ENCODE measurements at places on chromosomes 4 and X.

GRCh38 chrX:105972690-105973386 is 65.7 kb downstream of the SERPINA7 start:
- DNase-seq = no peak
- H3K27me3 ChIP-seq = no peaks in the 10 kb centered on the region
- no peak overlapping the region for H3K4me3 ChIP-seq
- H3K27ac ChIP-seq = no peak overlapping the region

GRCh38 chrX:25219480-25219879 is 203.7 kb upstream of the ARX start:
- no peak overlapping the region for H3K27ac ChIP-seq
- H3K4me1 ChIP-seq = no peaks in the 10 kb centered on the region

- no peaks in the 10 kb centered on the region for H3K27me3 ChIP-seq
- H3K4me3 ChIP-seq = peak overlapping the region; percentile 96
- no peaks in the 10 kb centered on the region for H3K36me3 ChIP-seq
- peak overlapping the region; percentile 96 for H3K27ac ChIP-seq
- DNase-seq = no peak
- peaks cover 13% of the 10 kb centered on the region for H3K4me1 ChIP-seq
Measured at GRCh38 chr4:108649863-108650211, 562 bp upstream of the OSTC start.

GRCh38 chr4:164095313-164096110 is 601.0 kb downstream of the TMA16 start:
- no peak overlapping the region for H3K4me3 ChIP-seq
- H3K27ac ChIP-seq = no peak overlapping the region
- DNase-seq = no peak
- H3K4me1 ChIP-seq = no peaks in the 10 kb centered on the region

DNA sequence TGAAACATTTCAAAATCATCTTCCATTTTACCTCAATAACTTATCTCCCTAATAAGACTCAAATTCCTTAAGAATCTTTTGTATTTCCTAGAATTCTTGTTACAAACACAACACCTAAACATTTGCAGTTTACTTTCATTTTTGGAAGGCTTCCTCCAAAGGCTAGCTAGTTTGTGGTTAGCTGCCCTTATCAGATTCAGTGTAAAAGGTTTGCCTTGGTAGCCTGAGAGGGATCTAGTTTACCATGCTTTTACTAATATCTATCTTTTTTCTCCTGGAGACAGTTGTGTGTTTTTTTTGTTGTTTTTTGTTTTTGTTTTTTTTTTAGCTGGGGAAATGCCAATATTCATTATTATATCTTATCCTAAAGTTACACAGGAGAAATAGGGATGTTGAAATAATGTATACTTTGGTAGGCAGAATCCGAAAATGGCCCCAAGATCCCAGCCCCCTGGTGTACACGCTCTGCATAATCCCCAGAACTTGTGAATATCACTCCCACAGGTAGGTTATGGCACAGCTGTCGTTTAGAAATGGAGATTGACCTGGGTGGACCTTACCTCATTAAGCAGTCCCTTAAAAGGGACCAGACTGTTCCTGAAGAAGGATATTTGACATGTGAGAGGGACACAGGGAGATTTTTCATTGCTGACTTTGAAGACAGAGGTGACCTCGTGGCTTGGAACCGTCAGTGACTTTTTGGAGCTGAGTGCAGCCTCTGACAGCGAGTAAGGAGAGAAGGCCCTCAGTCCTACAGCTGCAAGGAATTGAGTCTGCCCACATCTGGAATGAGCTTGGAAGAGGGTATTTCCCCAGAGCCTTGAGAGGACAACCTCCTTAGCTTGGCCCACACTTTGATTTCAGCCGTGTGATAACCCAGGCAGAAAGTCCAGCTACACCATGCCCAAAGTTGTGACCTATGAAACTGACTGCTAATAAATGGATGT is 33.4 kb downstream of the SEPTIN11 start:
- no peak for DNase-seq
- H3K4me1 ChIP-seq = peaks cover 18% of the 10 kb centered on the region
- H3K27me3 ChIP-seq = no peaks in the 10 kb centered on the region
- no peaks in the 10 kb centered on the region for H3K36me3 ChIP-seq
- H3K4me3 ChIP-seq = no peak overlapping the region

- no peak overlapping the region for H3K4me3 ChIP-seq
- no peaks in the 10 kb centered on the region for H3K36me3 ChIP-seq
- H3K27me3 ChIP-seq = no peaks in the 10 kb centered on the region
- no peak for DNase-seq
- no peak overlapping the region for H3K27ac ChIP-seq
- H3K4me1 ChIP-seq = peaks cover 21% of the 10 kb centered on the region
Measured at GRCh38 chrX:133650239-133650638, 234.9 kb upstream of the GPC4 start.

DNA sequence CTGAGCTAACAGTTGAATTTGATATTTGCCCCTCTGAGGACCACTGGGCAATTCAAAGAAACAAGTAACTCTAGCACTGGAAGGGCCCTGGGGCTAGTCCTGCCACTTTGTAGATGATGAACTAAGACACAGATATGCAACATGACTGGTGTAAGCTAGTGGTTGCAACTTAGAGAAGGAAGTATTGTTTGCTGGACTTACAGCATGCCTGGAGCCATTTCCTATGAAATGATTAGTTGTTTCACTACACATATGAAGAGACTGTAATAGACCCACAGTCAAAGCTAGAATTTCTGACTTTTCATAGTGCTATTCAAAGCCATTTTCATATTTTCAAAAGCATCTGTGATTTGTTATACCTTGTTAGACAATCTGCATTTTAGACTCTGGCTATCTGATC is 96.2 kb downstream of the TSPAN7 start:
- no peak for DNase-seq
- H3K4me3 ChIP-seq = no peak overlapping the region
- no peaks in the 10 kb centered on the region for H3K27me3 ChIP-seq
- H3K36me3 ChIP-seq = no peaks in the 10 kb centered on the region

DNA sequence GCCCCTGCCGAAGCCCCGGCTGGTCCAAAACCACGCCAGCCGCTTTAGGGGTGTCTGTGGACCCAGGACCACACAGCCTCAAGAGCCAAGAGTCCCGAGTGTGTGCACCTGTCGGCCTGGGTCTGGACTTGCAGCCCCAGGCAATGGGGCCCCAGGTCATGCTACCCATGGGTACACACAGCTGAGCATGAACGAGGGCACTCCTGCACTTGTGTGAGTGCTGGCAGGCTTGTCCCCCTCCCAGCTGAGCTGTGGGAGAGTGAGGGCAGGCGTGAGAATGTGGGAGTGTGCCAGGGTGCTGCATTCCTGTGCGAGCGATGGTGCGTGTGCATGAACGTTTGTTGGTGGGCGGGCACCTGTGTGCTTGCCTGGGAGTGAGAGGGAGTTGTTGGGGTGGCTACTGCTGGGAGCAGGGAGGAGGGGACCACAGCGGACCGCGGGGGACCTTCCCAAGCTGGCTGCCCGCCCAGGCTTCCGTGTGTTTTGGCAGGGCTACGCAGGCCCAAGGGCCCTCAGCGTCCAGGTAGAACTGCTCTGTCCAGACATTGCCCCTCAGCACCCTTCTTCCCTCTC is 30.8 kb downstream of the BLOC1S4 start:
- H3K27me3 ChIP-seq = no peaks in the 10 kb centered on the region
- H3K4me3 ChIP-seq = no peak overlapping the region
- peak overlapping the region; percentile 51 for H3K27ac ChIP-seq
- DNase-seq = peak; percentile 83
- H3K36me3 ChIP-seq = no peaks in the 10 kb centered on the region
- peaks cover 22% of the 10 kb centered on the region for H3K4me1 ChIP-seq

- no peaks in the 10 kb centered on the region for H3K36me3 ChIP-seq
- peak; percentile 67 for DNase-seq
- peak within 1 kb of the TSS; percentile 57 for H3K4me3 ChIP-seq
- no peaks in the 10 kb centered on the region for H3K4me1 ChIP-seq
- no peaks in the 10 kb centered on the region for H3K27me3 ChIP-seq
- no peak within 1 kb of the TSS for H3K27ac ChIP-seq
Measured at GRCh38 chrX:51332188-51332942, at the start of gene NUDT10. NUDT10 (plus strand) TSS chrX:51332822; CDS start chrX:51332966, 144 bp downstream.

- H3K4me1 ChIP-seq = no peaks in the 10 kb centered on the region
- no peaks in the 10 kb centered on the region for H3K27me3 ChIP-seq
- no peaks in the 10 kb centered on the region for H3K36me3 ChIP-seq
- H3K4me3 ChIP-seq = no peak overlapping the region
Measured at GRCh38 chr4:47198791-47199190, 167.4 kb downstream of the GABRB1 start.

GRCh38 chrX:80537096-80537495 is 116.8 kb downstream of the TENT5D start:
- H3K27me3 ChIP-seq = no peaks in the 10 kb centered on the region
- no peak for DNase-seq
- no peaks in the 10 kb centered on the region for H3K4me1 ChIP-seq

- no peak for DNase-seq
- H3K4me1 ChIP-seq = no peaks in the 10 kb centered on the region
- H3K36me3 ChIP-seq = no peaks in the 10 kb centered on the region
- no peak overlapping the region for H3K27ac ChIP-seq
- no peaks in the 10 kb centered on the region for H3K27me3 ChIP-seq
- no peak overlapping the region for H3K4me3 ChIP-seq
Measured at GRCh38 chrX:15908603-15909290, 54.1 kb upstream of the AP1S2 start.

- no peaks in the 10 kb centered on the region for H3K27me3 ChIP-seq
- H3K4me1 ChIP-seq = peaks cover 8% of the 10 kb centered on the region
- DNase-seq = no peak
- no peak overlapping the region for H3K27ac ChIP-seq
- H3K4me3 ChIP-seq = no peak overlapping the region
Measured at GRCh38 chr4:8045909-8046308, 106.2 kb upstream of the AFAP1 start.

DNA sequence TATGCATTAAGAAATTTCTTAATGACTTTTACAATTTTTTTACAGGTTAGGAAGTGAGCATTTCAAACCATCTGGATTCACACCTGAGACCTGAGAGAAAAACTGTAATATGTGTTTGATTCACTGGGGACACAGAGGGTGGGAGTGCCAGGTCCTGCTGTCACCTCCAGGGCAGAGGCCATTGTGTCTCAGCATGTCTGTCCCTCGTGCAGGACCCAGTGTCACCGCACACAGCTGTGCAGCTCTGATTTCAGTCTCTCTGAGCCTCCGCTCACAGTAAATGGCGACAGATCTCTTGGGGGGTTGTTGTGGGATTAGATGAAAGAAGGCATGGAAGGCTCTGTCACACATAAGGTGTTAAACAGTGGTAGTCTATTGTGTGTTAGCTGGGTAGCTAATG is 23.0 kb upstream of the CLDN24 start:
- no peak overlapping the region for H3K4me3 ChIP-seq
- no peaks in the 10 kb centered on the region for H3K4me1 ChIP-seq
- no peaks in the 10 kb centered on the region for H3K27me3 ChIP-seq
- no peaks in the 10 kb centered on the region for H3K36me3 ChIP-seq

DNA sequence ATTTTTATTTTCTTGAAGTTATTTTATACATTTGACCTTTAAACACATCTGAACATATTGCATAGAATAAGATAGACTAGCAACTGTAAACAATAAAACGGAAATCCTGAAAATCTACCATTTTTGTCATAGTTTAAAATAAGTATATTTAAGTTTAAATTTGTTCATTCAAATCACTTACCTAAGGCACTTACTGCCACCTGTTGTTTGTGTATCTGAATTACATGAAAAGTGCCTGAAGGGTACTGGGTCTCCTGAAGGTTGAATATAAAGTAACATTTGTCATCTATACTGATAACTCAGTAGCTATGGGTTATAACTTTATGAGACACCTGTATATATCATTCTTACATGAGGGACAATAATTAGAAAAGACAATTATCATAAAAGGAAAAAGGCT is 38.6 kb downstream of the TRPC5 start:
- no peak overlapping the region for H3K4me3 ChIP-seq
- DNase-seq = no peak
- H3K27me3 ChIP-seq = no peaks in the 10 kb centered on the region
- no peaks in the 10 kb centered on the region for H3K4me1 ChIP-seq

- H3K36me3 ChIP-seq = no peaks in the 10 kb centered on the region
- H3K4me3 ChIP-seq = no peak overlapping the region
- H3K27me3 ChIP-seq = no peaks in the 10 kb centered on the region
- H3K4me1 ChIP-seq = no peaks in the 10 kb centered on the region
- H3K27ac ChIP-seq = no peak overlapping the region
Measured at GRCh38 chr4:15109600-15109999, 107.3 kb downstream of the CPEB2 start.

DNA sequence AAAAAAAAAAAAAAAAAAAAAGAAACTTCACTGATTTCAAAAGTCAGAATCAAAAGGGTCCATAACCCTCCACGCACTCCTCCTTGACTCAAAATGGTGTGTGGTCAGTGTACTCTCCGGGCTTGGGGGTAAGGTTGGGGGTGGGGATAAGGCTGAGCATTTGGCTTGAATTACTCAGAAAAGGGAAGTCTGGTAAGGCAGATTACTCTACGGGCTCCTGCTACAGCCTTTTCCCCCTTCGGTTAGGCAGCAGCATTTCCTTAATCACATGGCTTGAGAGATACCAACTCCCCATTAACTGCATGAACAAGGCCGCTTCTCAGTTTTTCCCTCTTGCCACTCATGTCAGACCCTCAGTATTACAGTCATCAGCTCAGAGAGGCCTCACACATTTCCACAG is 135.4 kb upstream of the DUSP21 start:
- H3K4me3 ChIP-seq = no peak overlapping the region

GRCh38 chr4:104063341-104063740 is 343.6 kb upstream of the TACR3 start:
- H3K27me3 ChIP-seq = no peaks in the 10 kb centered on the region
- H3K27ac ChIP-seq = no peak overlapping the region
- DNase-seq = no peak
- no peaks in the 10 kb centered on the region for H3K4me1 ChIP-seq
- no peak overlapping the region for H3K4me3 ChIP-seq

- no peaks in the 10 kb centered on the region for H3K36me3 ChIP-seq
- H3K4me1 ChIP-seq = peaks cover 16% of the 10 kb centered on the region
- H3K4me3 ChIP-seq = no peak overlapping the region
- no peak for DNase-seq
Measured at GRCh38 chr4:54840992-54841768, 183.4 kb downstream of the KIT start.

DNA sequence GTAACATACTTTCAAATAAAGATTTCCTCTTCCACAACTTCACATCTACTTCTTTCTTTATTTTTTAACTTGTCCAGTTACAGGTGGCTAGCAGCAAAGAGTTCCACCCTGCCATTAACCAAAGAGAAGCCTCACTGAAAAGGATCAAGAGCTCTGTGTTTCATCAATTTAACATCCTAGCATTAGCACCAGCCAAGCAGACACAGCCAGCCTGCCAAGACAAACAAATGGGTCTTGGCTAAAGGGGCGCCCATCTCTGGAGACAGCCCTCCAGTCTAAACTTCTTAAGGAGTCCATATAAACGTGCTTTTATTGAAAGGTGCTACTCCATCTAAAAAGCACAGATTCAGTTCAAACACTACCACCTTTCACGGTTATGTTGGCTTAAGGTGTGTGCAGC is 105.3 kb downstream of the ADAMTS3 start:
- no peak overlapping the region for H3K4me3 ChIP-seq
- no peaks in the 10 kb centered on the region for H3K4me1 ChIP-seq
- no peak for DNase-seq
- no peaks in the 10 kb centered on the region for H3K36me3 ChIP-seq
- no peaks in the 10 kb centered on the region for H3K27me3 ChIP-seq
- H3K27ac ChIP-seq = no peak overlapping the region

- H3K4me3 ChIP-seq = no peak overlapping the region
- no peak overlapping the region for H3K27ac ChIP-seq
- DNase-seq = no peak
- H3K4me1 ChIP-seq = no peaks in the 10 kb centered on the region
- H3K36me3 ChIP-seq = no peaks in the 10 kb centered on the region
- no peaks in the 10 kb centered on the region for H3K27me3 ChIP-seq
Measured at GRCh38 chr4:86054286-86055032, 305.4 kb downstream of the MAPK10 start.

Measured in tibial artery (tissue), 4 donors.